Hippocampal formation (tissue), 2 donors: ENCODE measurements at places on chromosomes 16 and 17.

DNA sequence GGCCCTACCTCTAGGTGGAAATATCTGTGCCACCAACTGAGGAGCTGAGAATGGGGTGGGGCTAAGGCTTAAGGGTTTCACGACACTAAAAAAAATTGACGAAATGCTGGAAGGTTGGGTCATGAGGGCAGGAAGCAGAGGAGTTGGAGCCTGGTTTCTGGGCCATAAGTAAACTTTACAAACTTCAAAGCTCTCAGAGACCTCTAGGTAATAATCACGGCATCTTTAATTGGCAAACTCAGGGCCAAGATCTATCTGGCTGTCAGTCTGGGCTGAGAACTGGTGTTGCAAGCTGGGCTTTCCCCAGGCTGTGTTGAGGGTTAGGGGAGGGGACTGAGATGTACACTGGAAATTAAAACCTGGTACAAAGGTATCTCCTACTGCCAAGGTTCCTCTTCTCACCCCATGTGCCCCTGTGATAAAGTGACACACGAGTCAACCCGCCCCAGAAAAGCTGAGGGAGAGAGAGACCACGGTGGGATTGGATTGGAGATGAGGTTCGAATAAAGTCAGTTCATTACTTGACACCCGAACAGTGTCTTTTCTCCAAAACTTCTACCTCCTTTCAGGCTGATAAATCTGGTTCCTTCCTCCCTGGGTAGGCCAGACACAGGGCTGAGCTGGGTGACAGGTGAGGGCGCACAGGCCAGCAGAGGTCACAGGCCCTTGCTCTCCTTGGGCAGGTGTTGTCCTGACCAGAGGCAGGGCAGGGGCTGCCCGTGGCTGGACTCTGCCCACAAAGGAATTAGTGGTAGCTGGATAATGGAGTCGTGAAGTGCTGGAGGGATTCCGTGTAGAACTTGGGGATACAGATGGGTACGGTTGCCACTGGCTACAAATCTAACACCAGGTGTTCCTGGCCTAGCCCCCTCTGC is 4.0 kb upstream of the ZNF768 start:
- no peak for DNase-seq

DNA sequence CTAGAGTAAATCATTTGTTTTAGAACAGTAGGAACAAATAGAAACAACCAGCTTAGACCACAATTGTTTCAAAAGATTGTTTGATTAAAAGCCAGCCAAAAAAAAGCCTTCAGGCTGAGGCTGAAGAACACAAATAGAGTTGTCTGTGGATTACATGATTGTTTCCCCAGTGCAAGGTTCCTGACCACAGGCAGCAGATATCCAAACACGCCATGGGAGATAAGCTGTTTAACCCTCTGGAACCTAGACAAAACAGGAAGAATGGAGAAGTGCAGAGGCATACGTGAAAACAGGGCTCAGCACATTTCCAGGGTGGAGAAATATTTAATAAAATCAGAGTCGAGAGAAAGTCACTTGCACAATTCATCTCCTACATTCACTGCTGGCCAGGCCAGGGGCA is 21.0 kb downstream of the ATPAF2 start:
- DNase-seq = no peak

- no peak for DNase-seq
Observed at GRCh38 chr17:31778523-31778922, 80.5 kb downstream of the COPRS start.

DNA sequence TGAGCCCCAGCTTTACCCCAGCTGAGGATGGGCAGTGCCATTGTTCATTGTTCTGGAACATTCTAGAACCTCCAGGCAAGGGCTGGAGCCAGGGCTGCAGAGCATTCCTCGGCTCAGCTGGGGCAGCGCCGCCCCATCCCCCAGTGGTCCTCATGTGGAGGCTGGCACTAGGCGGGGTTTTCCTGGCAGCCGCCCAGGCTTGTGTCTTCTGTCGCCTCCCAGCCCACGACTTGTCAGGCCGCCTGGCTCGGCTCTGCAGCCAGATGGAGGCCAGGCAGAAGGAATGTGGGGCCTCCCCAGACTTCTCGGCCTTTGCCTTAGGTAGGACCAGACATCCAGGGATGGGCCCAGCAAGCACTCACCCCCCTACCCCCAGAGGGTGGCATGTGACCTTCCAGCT is at the start of gene TMEM95:
TSS of gene TMEM95 (plus strand) at position 104 of the 400 bp plus-strand sequence. CDS start at position 153, 49 bp downstream.
- DNase-seq = no peak

DNA sequence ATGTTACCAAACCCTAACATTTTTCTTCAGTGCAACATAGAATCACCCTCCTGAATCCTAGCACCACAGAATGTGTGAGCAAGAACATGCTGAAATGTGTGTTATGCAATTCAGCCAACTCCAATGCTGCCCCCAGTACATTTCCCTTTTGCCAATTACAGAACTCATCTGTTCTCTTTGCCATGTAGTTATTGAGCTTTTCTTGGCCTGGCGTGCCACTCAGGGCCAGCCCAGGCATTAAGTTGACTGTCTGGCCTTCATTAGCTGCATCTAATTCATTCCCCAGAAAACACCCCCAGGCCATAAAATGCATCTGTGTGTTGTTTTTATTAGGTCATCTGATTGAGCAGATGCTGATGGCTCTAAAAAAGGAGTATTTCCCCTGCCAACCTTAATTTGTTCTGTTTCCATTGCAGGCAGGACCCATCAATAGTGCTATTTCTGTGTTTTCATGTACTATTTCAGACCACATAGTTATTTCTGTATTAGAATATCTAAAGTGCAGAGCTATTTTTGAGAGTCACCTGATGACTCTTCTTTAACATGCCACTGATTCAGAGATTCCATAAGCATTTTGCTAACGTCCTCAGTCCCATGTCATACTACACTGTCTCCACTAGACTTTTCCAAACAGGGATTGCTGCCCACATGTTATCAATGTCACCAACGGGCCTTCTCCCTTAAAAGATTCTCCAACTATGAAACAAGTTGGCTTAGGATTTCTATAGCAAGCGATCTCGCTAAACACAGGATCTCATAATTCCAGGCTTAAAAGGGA is 969.7 kb downstream of the CDH11 start:
- DNase-seq = no peak

GRCh38 chr17:74181341-74181740 is 22.1 kb upstream of the RPL38 start:
- no peak for DNase-seq

DNA sequence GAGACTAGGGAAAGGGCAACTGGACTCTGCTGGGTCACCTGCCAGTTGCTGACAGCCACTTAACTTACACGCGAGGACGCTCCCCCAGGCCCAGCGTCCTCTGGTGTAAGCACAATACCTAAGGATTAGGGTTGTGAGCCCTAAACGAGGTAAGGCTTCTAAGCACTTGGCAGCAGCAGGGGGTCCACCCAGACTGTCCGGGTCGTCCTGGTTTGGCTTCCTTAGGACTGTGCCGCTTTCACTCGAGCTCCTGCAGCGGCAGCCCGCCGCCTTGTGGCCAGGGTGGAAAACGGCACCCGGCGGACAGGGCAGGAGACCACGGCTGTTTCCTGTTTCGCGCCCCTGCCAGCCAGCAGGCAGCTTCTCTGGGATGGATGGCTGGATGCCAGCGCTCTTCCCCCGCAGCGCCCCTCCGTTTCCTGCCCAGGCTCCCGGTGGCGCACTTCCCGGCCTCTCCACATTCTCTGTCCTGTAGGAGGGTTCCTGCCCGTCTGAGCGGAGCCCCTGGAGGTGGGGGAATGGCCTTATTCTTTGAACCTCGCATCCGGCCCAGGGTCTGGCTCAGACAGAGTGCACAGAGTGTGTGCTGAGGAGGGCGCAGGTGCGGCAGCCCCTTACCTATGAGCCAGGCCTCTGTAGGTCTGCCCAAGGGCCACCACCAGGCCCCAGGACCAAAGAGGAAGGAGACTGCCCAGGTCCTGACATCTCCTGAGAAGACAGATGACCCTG is 47.0 kb upstream of the AMZ2 start:
- peak; percentile 35 for DNase-seq

DNA sequence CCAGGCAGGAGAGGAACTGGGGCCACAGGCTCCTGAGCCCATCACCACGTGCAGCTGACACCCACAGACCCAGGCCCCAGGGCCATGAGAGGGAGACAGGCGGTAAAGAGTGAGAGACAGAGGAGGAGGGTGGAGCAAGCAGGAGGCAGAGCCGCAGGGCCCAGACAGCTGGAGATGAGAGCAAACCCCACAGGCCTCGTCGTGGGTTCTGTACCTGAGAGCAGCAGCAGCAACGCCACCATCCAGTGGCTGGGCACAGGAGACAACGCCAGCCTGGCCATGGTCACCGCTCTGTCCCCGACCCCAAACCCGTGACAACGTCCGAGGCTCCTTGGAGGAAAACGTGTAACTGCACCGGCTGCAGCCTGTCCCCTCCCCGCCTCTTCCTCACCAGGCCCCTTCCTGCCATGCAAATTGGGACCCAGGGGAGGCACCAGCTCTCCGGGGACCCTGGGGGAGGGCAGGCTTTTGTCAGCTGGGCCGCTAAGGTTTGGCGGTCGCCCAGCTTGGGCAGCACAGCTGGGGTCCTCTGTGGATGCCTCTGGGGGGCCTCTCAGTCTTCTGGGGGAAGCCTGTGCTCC is at the start of gene CD79B:
TSS of gene CD79B (minus strand) at position 351 of the 581 bp plus-strand sequence. CDS start at position 281, 70 bp downstream.
- no peak for DNase-seq

GRCh38 chr16:49552313-49552928 is 178.8 kb downstream of the C16orf78 start:
- DNase-seq = no peak

- no peak for DNase-seq
Observed at GRCh38 chr17:64515419-64515818, 8.6 kb downstream of the CEP95 start.

DNA sequence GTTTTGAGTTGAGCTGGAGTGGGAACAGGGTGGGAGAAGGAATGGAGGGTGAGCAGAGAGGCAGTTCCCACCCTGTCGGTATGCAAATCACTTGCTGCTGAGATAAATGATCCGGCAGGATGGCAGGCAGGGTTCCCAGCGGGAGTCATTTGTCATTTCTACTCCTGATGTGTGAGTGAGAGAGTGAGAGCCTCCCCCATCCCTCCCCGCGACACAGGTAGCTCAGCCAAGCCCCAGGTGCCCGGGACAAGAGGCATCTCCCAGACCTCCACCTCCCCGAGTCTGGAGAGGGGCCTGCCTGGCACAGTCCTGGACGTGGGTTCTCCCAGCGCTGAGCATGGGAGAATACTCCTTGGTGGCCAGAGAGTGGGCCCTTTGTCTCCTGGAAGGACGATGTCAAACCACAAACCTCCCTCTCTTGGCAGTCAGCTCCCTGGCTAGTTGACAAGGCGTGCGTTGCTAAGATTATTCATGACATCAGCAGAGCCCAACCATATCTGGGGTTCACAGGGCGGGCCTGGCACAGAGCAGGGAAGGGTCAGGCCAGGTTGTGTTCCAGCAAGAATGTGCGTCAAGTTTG is 33.7 kb upstream of the TNRC6C start:
- peak; percentile 9 for DNase-seq

DNA sequence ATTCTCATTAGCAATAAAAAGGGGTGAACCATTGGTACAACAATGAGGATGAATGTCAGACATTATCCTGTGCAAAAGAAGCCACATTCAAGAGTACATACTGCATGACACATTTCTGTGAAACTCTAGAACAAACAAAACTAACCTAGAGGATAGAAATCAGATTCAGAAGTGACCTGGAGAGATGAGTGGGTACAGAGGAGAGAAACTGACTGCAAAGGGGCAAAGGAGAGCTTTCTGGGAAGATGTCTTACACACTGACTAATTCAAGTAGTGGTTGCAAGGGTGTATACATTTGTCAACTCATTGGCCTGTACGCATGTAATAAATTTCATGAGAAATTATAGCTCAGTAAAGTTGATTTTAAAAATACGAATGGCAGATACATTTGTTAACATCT is 115.6 kb downstream of the GAS7 start:
- DNase-seq = no peak

DNA sequence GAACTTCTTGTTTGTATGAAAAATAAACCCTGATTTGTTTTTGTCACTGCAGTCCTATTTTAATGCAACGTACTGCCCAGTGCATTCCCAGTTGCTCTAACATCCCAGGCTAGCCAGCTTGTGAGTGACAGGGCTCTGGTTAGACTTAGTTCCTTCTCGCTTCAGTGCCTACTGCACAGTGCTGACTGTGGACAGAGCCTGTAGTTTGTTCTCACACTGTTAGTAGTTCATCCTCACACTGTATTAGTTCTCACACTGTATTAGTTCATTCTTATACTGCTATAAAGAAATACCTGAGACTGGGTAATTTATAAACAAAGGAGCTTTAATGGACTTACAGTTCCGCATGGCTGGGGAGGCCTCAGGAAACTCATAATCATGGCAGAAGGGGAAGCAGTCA is 116.6 kb upstream of the SALL1 start:
- peak; percentile 56 for DNase-seq
